ENCODE measurements at places on chromosomes 5 and 9.
A peak's percentile ranks its signal among the peaks of the same experiment; 100 is the strongest.

- DNase-seq, result no peak
Observed at GRCh38 chr9:19358701-19359100, 21.3 kb downstream of the RPS6 start.

DNA sequence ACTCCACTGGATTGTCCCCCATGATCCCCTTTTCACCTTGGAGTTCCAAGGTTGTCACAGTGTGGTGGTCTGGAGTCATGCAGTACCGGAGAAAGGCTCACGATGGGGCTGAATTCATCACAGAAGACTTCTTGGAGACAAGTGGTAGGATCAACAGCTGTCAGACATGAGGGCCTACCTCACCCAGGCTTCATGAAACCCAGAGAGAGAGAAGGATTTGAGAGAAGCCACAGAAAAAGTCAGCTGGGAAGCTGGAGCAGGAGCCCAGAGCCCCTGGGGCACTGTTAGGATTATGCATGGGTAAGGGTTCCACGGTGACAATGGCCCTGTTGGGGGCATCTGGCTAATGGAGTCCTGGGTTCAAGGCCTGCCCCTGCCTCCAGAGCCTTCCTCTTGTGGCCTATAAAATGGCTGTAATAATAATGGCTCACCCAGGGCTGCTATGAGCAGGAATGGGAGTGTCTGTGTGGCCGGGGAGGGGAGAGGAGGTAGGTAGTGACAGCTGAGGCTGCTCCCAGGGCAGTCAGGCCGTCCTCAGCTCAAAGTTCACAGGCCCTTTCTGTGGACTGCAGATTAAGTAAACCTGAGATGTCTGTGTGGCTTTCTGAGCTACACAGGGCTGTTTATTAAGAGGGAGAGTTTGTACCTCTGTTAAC, 910 bp downstream of the TRIM14 start:
- DNase-seq, result peak; percentile 30

DNA sequence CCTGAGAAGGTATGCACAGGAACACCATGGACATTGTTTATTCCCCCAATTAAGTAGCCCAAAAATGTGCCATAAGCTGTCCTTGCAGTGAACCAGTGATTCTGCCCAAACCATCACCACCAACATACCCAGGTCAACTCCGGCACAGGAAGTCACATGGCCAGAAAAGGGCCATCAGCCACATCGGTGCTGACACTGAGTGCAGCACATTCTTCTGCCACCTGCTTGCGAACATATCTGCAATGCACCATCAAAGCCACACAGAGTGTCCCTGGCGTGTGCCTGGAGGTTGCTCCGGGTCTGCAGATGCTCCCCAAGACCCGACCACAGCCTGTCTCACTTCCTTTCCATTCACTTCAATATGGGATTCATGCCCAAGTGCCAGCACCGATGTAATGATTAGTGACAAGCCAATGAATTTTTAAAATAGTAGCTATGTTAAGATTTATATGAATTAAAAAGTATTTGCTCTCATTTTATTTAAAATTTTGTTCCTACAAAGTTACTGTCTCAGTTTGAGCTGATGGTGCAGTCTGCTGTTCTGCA, 37.6 kb downstream of the SYK start:
- no peak for DNase-seq

DNA sequence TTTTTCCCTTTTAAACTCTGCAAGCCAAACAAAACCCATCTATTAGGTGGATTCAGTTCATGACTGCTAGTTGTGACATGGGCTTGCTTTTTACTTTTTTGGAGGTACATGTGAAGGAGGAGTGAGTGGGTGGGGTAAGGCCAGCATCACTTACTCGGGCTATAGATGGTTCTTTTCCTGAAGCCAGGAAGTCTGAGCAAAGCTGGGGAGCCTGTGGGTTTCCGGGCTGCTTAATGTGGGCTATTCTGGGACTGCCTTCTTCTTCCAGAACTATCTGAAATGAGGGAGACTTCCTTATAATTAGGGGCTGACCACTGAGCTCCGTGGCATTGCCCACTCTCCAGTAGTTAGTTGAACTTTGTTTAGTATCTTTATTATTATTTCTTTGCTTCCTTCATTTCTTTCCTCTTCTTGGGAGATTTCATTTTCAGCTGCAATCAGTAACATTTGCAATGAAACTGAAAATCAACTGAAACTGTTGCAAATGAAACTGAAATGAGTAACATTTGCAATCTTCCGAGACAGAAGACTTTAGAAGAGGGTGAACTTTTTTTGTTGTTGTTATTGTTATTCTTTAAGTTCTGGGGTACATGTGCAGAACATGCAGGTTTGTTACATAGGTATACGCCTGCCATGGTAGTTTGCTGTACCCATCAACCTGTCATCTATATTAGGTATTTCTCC, 204.9 kb downstream of the LRRC70 start:
- no peak for DNase-seq

DNA sequence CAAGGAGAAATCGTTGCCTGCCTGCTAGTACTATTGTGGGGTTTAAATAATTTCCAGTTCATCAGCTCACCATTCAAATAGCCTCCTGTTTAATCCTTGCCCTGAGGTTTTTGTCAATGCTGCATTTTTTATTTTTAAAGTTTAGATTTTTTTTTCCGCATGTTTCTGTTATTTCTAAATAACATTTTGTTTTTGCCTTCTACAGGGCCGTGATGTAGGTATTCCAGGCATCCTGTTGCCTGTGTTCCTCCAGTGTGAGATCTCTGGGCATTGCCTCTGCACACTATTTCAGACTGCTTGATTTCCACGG, 124.3 kb downstream of the HSD17B3 start:
- no peak for DNase-seq

- peak; percentile 7 for DNase-seq
Observed at GRCh38 chr5:59637884-59638580, 255.5 kb downstream of the PDE4D start.

DNA sequence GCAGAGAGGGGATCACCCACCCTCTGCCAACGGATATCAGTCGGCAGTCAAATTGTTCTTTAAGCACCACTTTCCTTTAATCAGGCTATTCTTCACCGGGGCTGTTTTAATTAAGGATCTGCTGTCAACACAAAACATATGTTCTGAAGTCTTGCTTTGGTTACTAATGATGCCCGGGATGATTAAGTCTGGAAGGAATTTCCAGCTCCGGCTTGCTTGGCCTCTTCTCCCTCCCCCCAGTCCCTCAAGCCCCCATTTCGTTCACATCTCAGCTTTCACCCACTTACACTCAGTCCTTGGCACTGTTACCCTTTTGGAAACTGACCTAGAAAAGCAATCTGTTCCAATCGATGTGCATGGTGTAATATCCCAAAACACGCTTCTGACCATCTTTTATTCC, 74.7 kb downstream of the MSX2 start:
- DNase-seq, result peak; percentile 72

- DNase-seq, result peak; percentile 54
Observed at GRCh38 chr5:54049963-54050362, 260.4 kb downstream of the ARL15 start.

DNA sequence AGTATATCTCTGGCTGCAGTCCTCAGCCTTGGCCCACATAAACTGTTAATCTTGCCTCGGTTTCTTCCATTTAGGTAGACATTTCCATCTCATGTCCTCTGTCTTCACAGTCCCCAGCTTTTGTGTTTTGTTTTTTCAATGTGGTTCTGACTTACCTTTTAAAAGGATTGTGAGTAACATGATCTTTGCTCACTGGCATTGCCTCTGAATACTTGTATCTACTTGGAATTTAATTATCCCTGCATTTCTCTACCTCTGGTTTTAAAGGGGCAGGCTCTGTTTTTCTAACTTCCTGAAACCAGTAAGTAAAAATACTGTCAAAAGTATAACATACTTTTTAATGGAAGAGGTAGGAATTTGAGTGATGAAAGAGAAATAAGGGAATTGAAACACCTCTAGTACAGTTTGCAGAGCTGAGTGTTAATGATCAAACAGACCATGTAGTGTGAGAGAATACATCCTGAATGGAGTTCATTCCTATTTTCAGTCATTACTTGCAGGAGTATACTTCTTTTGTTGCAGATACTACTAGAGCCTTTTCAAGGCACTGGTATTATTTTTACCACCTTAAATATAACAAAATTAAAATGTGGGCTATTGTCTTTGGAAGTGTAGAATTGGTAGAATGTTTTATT, 62.6 kb downstream of the MTREX start:
- no peak for DNase-seq

DNA sequence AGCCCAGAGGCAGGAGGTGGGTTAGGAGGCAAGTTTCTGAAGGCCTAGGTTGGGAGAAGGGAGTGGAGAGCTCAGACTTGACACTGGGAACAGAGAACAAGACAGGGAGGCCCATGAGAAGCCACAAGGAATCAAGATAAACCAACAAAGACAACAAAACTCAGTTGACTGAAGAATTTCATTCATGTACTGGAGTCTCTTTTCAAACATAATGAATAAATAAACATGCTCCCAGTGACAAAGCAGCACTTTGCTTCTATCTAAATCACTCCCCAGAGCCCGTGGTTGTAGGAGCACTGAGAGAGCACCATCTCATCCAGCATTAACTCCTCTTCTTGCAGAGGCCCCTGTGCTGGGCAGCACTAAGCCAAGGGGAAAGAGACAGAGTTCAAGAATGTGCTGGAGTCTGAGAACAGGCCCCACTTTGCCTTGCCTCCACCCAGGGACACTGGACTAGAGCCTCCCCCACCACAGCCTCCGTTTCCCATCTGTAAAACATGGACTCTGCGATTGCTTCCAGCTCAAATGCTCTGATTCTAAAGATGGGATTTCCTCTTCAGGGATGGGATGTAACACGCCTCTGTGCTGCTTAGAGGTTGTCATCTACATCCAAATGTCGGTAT, 282.0 kb downstream of the SPOCK1 start:
- no peak for DNase-seq

DNA sequence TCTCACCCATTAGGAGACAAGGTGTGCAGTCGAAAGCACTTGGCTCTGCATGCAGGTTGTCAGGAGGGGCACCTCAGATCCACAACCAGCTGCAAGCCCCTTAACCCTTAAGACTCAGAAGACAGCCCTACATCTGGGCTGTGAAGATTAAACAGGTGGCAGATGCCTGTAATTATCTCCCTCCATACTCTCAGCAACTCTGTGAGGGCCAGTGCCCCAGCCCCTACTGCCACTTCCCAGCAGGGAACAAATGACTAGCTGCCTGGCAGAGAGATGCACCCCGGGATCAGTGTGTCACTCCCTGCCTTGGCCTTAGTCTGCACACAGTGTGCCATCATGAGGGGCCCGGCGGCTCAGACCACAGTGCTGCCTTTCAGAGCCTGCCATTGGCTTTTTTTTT, 42.0 kb downstream of the CRB2 start:
- DNase-seq, result no peak

DNA sequence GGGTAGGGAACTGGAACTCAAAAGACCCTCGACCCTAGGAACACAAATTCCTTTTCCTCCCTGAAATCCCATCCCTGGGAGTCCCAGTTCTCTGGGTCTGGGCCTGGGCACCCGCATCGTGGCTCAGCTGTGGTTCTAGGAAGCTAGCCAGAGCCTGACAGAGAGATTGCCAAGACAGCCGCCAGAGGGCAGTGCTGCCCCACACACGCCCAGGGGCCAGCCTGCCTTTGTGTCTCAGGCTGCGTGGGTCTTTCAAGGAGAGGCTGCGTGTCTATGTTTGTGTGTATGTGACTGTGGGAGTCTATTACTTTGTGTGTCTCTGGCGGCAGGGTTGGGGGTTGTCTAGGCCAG, 32.0 kb upstream of the TTLL11 start:
- DNase-seq, result peak; percentile 90

GRCh38 chr5:144198386-144198785, 27.7 kb downstream of the KCTD16 start:
- DNase-seq, result peak; percentile 46

DNA sequence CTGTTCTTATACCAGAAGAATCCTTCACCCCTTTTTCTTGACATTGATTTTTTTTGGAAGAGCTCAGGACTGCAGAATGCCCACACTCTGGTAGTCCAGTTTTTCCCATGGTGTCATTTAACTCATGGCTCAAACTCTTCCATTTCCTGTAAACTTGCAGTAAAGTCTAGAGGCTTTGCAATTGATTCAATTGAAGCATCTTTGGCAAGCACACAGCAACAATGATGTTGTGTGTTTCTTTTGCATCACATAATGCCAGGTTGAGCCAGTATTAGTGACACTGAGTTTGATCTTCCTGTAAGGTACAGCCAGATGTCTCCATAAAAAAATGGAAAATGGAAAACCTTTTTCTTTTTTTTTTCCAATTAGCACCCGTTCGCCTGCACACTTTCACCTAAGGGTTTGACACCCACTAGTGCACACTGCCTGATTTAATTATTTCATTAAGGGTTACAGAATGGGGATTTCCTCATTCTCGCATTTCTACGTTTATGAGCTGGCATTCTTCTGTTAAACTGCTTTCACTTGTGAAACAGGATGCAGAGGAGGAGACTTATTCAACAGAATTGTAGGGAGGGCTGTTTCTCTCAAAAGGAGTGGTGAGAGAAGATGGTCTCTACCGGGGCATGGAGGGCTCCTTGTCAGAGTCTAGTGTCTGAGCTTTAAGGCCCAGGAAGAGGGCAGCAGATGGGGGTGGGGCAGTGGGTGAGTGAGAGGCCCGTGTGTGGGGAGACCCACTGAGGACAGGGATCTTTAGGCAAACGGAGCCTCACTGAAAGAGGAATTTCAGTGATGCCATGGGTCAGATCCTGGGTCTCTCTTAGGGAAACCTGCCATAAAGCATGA, 2.2 kb upstream of the S1PR3 start:
- DNase-seq, result peak; percentile 79

GRCh38 chr9:103014242-103014641, 19.1 kb downstream of the CYLC2 start:
- DNase-seq, result no peak

Data from GM23248 (cell line).